ENCODE measurements at places on chromosomes 13 and 19. TPM values are rescaled to one million over a fixed set of nuclear protein-coding genes. Genes with fewer than 3 reads are reported as not detected.

Gene SKA3
- 16.4 TPM for total RNA-seq

Gene CLEC11A
- 4.6 TPM for total RNA-seq

Gene ATXN8OS
- not detected for total RNA-seq

Gene XRCC1
- total RNA-seq: 17.9 TPM

Gene INSL3
- total RNA-seq: not detected

Gene BSG
- 702 TPM for total RNA-seq

Gene FCAR
- total RNA-seq: not detected

Gene NBEA
- 4.2 TPM for total RNA-seq

Gene GNG14
- total RNA-seq: not detected

Gene CA11
- 3.3 TPM for total RNA-seq

Gene RAB4B
- 7.4 TPM for total RNA-seq

Gene DDX49
- 38.9 TPM for total RNA-seq

Gene CYP4F8
- not detected for total RNA-seq

Gene RDH8
- total RNA-seq: not detected

Gene ACER1
- not detected for total RNA-seq

Gene JSRP1
- not detected for total RNA-seq

Gene ZSCAN18
- 20.1 TPM for total RNA-seq

Gene FUT2
- total RNA-seq: not detected

Gene UBE2L5
- total RNA-seq: not detected

Gene ZNF320
- total RNA-seq: 4.8 TPM

Gene KANK3
- total RNA-seq: 1.6 TPM

Gene CEACAM16
- total RNA-seq: not detected

Gene POLRMT
- 25.0 TPM for total RNA-seq

Gene ZNF560
- not detected for total RNA-seq

Gene ARGLU1
- total RNA-seq: 58.2 TPM

Gene MBD3L2
- not detected for total RNA-seq

Gene CD209
- not detected for total RNA-seq

Gene TTC9B
- total RNA-seq: not detected

Gene PALM
- total RNA-seq: 7.6 TPM

Gene KLK15
- total RNA-seq: not detected

Gene SERTM1
- total RNA-seq: not detected

Gene CYP2A6
- total RNA-seq: not detected
